ENCODE measurements at places on chromosomes 6 and 20. TPM values are rescaled to one million over a fixed set of nuclear protein-coding genes. Genes with fewer than 3 reads are reported as not detected.
A peak's percentile ranks its signal among the peaks of the same experiment; 100 is the strongest.

CDH4 gene
- total RNA-seq, result 11.3 TPM

PRSS35 gene
- total RNA-seq, result 0.62 TPM

RSPO3 gene
- total RNA-seq, result not detected

AKAP12 gene
- total RNA-seq, result 2.9 TPM

ECT2L gene
- not detected for total RNA-seq

PDYN gene
- total RNA-seq, result not detected

SOD2 gene
- 81.9 TPM for total RNA-seq

TENT5A gene
- total RNA-seq, result 63.5 TPM

SAMD10 gene
- total RNA-seq, result 1.6 TPM

HLA-G gene
- 0.18 TPM for total RNA-seq

RPRD1B gene
- total RNA-seq, result 19.7 TPM

- DNase-seq, result no peak
Measured at GRCh38 chr6:3268680-3269079, 9.9 kb downstream of the PSMG4 start.

DNA sequence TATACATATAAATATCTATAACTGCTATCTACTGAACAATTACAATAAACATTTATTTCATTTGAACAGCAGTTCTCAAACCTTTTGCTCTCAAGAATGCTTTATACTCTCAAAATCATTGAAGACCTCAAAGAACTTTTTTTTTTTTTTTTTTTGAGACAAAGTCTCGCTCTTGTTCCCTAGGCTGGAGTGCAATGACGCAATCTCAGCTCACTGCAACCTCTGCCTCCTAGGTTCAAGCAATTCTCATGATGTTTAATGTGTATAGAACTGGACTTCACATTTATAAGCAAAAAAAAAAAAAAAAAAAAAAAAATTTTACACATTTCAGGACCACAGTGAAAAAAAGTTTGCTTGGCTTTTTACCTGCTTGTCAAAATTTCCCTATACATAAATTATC lies 11.7 kb downstream of the UBE2V1 start:
- no peak for DNase-seq

- DNase-seq, result peak; percentile 99
Measured at GRCh38 chr6:156953479-156954146, 176.4 kb downstream of the ARID1B start.

GRCh38 chr6:170500955-170501590 lies 52.0 kb downstream of the PSMB1 start:
- DNase-seq, result no peak

- DNase-seq, result no peak
Measured at GRCh38 chr6:93213028-93213427, 206.3 kb downstream of the EPHA7 start.

- DNase-seq, result no peak
Measured at GRCh38 chr6:161085246-161085645, 93.7 kb downstream of the MAP3K4 start.

DNA sequence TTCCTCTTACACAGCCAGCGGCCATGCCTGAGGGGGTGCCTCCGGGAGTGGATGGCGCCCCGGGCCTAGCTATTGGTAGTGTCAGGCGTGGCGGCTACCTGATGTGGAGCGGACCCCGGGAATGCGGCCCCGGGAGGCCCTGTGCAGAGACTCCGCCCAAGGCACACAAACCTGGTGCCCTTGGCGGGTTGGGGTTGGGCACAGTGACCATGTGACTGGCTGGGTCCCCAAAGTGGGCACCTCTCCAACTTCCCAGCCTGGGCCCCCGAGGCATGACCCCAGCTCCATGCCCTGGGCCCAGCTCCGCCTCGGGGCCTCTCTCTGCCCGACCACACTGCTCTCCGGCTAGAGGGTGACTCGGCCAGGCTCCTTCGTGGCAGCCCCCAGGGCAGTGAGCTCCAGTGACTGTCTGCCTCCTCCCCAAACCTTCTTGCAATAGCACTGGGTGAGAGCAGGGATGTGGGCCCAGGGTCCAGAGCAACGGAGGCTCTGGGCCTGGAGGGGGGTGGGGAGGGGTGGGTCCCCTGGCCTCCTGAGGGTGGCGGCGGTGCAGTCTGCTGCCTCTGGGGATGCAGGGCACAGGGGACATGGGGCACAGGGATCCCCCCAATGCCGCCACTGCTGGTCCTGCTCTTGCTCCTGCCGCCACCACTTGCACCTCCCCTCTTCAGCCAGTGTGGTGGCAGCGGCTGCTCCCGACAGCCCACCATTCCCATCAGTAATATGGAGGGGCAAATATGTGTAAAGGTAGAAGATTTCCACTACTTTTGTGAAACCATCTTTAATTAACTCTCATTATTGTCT lies 942.9 kb upstream of the EPHA7 start:
- DNase-seq, result no peak

DNA sequence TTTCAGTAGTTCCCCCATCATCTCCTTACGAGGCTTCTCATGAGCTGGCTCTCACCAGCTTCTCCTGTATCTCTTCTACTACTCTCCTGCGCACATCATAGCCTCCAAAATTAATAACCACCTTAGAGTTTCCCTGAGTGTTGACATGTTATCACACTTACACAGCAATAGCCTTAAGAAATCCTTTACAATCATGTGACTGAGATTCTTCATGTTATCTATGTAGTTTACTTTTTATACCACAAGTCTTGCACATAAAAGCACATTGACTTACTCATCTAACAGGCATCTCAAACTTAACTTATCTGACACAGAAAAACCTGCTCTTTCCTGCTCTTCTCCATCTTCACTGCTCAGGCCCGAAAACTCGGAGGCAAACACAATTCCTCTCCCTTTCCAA lies 103.7 kb upstream of the TAB2 start:
- peak; percentile 17 for DNase-seq

GRCh38 chr6:37612475-37612874 lies 85.2 kb downstream of the MDGA1 start:
- DNase-seq, result peak; percentile 36

GRCh38 chr6:13531956-13532355 lies 42.4 kb upstream of the SIRT5 start:
- DNase-seq, result no peak

GRCh38 chr6:106927531-106928398 lies 46.8 kb downstream of the CD24 start:
- DNase-seq, result peak; percentile 7

DNA sequence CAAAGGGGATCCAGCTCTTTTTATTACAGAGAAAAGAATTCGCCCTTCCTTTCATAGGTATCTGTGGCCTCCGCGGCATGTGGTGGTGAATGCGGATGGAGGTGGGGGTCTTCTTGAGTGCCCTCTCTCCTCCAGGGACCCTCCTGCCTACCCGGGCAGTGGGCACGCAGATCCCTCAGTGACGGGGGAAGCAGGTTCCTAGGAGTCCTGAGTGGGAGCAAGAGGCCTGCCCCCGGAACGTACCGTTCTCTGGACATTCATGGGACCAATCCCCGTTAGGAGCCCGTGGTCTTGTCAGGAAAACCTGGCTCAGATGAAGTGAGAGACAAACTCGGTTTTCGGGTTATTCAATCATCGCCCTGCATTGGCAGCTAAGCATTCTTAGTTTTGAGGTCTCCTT lies 56.4 kb downstream of the SMOC2 start:
- DNase-seq, result no peak

DNA sequence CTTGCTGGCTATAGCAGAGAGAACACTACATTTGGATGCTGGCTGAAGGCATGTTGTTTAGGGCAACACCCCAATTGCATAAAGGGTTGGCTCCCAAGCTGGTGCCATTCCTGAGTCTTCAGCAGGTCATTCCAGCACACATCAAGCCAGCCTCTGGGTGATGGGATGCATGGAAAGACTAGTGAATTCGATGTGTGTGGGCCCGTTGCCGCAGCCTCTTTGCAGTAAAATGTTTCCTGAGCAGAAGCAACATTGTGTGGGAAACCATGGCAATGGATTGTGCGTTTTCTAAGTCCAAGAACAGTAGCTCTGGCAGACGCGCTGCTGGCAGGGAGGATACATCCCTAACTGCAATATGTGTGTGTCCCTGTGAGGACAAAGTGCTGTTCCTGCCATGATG lies 142.4 kb upstream of the SLC24A3 start:
- no peak for DNase-seq

DNA sequence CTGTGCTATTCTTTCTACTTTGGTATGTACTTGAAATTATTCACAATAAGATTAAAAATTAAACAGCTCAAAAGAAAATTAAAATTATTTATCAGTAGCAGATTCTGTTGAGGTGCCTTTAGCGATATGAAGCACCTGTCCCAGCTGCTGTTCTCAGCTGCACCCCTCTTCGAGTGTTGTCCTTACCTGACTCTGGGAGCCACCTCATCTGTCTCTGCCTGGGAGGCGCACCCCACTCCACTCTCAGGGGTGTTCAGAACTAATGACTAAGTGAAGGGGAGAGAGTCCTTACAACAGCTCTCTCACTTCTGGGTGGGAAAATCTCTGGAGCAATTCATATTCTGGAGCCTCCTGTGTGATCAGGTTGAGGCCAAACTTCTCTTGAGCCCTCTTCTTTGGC lies 745.7 kb downstream of the RFPL4B start:
- no peak for DNase-seq

DNA sequence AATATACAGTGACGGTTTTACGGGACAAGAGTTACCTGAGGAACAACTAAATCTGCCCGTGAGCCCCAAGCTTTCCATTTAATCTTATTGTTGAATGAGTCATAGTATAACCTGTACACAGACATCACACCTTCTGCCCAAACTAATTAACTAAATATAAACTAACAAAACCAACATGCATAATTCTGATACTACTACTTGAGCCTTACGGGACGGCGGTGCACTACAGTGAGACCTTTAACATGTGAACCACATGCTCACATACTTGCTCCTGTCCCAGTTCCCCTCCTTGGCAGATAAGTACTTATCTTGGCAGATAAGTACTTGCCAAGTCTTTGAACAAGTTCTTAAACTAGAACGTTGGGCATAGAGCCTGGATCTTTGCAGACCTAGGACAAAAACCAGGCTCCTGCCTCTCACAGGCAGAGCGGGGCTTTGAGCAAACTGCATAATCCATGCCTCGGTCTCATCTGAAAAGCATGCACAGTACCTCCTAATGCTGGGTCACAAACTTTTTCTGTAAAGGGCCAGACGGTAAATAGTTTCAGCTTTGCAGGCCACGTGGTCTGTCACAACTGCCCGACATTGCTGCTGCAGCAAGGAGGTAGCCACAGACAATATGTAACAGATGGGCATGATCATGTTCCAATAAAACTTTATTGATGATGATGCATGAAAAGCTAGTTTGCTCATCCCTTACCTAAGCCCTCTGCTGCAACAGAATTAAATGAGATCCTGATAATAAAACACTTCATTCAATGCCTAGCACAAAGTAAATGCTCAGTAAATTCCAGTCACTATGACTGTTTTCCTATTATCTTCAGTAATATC lies 23.0 kb downstream of the ZNF217 start:
- no peak for DNase-seq

GRCh38 chr6:128246472-128247260 lies 273.7 kb downstream of the PTPRK start:
- DNase-seq, result no peak

GRCh38 chr6:111552241-111552744 lies 53.4 kb downstream of the TRAF3IP2 start:
- peak; percentile 94 for DNase-seq

- no peak for DNase-seq
Measured at GRCh38 chr6:35086636-35087360, 54.3 kb downstream of the TCP11 start.

- DNase-seq, result no peak
Measured at GRCh38 chr6:76992553-76992952, 470.7 kb downstream of the HTR1B start.

- no peak for DNase-seq
Measured at GRCh38 chr6:71733970-71734899, 152.1 kb upstream of the RIMS1 start.

Data from HFFc6 (cell line).